ENCODE measurements at places on chromosomes 3 and 15.
A peak's percentile ranks its signal among the peaks of the same experiment; 100 is the strongest.

DNA sequence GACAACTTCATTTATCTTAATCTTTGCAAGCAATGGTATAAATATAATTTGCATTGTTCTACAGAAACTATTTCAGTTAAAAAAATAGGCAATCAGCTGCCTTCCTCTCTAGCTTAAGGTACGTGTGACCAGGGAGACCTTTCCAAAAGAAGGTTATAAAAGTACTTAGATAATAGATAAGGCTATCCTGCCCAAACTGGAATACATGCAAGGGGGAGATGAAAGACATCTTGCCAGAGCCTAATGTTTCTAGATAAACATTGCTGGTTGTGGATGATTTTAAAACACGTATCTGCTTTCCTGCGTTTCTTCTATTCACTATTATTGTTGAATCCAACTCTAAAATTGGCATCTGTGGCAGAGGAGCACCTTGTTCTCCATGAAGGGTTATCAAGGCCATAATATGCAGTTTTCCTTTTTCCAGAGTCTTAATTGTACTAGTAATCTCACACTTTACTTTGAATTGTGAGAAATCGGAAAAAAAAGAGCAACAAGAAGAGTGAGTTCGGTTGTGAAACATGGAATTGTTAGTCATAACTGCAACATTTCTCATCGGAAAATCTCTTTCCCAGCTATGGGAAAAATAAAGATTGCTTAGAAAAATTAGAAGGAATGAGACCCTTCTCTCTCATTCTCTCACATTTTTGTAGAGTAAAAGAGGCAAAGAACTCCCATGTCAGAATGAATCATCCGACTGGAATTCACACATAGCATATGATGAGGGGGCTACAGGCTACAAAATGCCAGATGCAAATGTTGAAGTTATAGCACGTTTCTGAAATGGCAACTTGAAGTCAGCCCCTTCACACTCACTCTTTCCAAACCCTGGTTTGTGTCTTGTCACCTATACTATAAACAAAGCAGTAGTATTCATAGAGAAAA is 936.1 kb upstream of the NR2F2 start:
- no peak for DNase-seq

- DNase-seq = no peak
Observed at GRCh38 chr3:190024912-190025311, 95.8 kb downstream of the P3H2 start.

DNA sequence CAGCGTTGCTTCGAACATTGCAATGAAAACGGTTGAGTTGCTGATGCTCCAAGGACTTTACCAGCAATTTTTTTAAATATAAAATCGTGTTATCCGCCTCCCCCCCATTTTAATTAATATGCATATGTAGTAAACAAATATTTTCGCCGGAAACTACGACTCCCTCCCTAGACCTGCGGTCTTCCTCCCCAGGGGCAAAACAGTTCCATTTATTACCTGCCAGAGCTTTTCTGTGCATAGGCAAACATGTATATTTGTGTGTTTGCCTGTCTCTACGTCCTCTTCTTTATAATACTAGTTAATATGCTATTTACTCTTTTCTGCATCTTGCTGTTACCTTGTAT is 593 bp upstream of the RSL24D1 start:
- DNase-seq = no peak

DNA sequence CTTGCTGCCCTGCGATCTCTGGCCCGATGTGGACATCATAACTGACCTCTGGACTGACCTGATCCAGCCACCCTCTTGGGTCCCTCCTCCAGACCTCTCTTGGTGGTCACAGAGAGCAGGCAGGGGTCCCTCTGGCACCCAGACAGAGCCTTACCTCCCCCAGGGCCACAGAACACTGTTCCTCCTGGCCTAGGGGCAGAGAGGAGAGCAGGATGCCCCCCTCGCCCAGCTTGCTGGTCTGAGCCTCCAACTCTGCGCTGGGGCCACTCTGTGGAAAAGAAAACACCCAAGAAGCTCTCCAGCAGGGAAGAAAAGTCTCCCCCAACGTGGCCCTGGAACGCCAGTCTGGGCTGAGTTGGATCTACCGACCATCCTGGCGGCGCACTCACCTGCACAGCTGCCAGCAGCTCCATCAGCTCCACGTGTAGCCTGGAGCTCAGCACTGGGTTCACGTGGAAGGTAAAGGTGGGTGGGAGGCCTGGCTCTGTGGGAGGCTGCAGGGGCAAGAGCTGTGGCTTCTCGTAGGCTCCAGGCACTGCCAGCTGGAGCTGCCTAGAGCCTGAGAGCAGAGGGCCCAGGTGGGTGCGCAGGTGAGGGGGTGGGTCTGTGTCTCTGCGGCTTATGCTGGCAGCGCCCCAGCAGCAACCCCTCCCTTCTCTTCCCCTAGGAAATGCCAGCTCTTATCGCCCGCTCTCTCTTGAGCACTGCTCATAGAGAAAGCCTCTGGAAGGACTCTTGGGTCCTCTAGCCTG is 6.0 kb downstream of the PLA2G4F start:
- DNase-seq = no peak

DNA sequence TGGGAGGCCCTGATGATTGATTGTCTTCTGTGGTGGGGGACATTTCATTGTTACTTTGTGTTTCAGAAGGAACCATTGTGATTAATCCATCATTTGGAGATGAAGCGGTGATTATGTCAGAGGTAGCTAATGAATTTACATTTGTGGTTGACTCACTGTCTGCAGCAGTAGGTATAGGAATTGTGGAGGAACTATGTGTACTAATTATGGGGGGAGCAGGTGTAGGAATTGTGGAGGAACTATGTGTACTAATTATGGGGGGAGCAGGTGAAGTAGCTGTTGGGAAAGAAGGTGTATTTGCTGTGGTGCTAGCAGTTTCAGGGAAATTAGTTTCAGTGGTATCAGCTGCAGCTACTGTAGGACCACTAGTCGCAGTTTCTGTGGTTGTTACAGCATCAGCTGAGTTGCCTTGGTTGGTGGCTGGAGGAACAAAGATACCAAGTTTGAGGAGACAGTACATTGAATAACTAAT is 6.9 kb downstream of the MUC13 start:
- no peak for DNase-seq

GRCh38 chr3:176932433-176932832 is 264.8 kb downstream of the TBL1XR1 start:
- no peak for DNase-seq

DNA sequence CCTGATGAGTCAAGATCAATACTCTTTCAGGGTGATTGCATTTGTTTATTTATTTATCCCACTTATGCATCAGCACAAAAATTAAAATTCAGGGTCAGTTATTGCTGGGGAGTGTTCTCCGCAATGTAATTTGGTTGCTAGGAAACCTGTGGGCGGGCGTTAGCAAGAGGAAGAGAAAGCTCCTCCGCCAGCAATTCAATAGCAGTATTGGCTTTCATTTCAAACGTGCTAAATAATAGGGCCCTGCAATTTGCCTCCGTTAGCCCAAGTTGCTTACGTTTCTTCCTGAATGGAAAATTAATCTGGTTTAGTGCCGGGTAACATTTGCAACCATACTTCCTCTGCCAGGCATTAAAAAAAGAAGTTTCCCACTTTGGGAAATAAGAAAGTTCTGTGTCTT is 35.5 kb upstream of the PLCL2 start:
- DNase-seq = peak; percentile 73

DNA sequence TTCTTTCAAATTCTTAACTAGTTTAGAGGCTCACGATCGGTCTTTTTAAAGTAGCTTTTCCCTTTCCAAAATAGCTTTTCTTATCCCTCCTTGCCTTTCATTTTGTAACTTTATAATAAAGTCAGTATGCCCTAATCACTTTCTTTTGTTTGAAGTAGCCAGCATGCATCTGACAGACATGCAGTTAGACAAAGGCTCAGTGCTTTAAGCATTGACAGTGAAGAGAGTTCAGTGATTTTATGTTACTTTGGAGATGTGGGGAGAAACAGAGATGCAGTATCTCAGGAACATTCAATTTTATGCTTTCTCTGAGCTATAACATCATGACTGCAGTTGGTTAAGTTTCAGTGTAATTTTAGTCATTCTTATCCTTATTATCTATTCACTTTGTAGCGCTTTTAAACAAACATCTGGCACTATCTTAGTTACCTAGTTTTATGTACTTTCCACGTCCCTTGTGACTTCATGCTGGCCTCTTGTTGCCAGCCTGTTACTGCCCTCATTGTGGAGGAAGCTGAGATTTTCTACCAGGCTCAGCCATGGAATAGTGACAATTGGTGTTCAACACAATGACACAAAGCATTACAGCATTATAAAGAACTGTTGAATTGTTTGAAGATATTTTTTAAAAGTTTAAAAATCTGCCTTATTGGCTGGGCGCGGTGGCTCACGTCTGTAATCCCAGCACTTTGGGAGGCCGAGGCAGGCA is 90.3 kb downstream of the AKAP13 start:
- no peak for DNase-seq

GRCh38 chr3:72068621-72069020 is 283.7 kb upstream of the PROK2 start:
- no peak for DNase-seq

DNA sequence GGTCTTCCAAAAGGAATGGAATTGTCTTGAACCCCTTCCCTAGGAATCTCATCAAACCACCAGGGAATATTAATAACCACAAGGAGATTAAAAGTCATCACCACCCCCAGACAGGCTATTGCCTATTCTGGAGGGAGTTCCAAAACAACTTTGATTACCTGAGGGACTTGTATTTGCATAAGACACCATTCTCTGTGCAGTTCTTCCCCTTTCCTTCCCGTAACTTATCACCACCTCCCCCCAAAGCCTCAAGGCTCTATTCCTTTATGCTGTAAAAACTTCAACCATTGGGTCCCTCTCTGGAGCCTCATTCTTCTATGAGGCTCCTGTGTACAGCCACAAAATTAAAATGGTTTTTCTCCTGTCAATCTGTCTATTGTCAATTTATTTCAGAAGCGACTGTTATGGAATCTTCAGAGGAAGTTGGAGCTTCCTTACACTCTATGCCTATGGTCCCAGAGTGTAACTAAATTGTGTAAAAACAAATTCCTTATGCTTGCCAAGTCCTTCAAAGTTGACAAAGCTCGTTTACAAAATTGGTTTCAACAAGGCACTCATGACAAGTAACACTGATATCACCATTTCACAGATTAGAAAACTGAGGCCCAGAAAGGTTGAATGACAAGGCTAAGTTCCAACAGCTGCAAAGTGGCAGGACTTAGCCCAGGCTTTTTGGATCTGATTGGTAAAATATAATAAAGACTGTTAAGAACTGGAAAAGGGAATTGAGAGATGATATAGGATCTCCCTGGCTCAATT is 68.3 kb upstream of the HERC1 start:
- DNase-seq = no peak

GRCh38 chr3:68999605-69000004 is 13.9 kb downstream of the EOGT start:
- no peak for DNase-seq

DNA sequence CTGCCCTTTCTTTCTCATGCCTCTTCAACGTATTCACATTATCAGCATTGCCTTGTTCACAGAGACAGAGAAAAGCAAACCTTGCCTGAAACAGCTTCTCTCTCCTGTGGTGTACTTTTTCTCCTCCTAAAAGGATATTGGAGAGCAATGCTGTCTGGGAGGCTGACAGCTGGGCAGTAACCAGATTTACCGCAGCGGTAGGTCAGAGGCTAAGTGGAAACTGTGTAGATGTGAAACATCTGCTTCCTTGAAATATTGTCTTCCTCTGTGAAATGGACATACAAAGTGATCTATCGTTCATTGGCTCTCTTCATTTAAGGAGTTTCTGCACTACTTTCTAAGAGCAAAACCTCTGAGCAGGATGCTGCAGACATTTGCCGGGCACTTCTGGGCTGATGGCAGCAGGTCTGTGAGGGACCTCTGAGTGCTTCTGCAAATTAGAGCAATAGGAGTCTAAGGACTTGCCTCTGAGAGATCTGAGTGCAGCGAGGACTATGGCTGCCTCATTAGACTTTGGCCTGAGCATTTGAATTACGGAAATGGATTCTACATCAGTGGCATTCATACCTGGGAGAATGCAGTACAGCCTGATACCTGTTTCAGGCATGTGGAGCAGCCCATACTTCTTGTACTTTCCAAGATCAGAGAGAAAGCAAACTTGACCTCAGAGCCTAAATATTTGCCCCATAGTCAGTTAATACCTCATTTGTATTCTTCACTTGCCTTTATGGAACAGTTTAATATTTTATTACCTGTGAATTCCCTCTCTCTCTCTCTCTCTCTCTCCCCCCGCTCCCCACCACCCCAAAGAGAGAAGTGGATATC is 260.5 kb upstream of the TPRG1 start:
- DNase-seq = no peak

GRCh38 chr3:11591391-11592282 is 52.1 kb downstream of the VGLL4 start:
- no peak for DNase-seq

- DNase-seq = no peak
Observed at GRCh38 chr15:74233851-74234597, 2.1 kb upstream of the CCDC33 start.

DNA sequence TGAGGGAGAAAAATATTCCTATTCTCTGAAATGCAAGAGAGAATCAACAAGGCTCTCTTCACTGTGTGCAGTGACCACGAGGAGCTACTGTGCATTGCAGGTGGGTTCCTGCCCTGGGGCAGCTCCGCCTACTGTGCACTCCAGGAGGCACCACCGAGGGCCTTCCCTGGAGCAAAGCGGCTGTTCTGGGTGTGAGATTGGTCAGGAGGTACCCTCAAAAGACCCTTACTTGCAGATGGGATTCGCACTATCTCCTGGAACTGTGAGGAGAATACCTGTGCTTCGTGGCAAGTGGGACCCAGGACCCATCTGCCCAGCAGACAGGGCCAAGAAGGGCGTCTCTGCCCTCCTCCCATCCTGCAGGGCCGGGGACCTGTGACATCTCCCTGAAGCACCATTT is 68.9 kb downstream of the CYFIP1 start:
- no peak for DNase-seq

DNA sequence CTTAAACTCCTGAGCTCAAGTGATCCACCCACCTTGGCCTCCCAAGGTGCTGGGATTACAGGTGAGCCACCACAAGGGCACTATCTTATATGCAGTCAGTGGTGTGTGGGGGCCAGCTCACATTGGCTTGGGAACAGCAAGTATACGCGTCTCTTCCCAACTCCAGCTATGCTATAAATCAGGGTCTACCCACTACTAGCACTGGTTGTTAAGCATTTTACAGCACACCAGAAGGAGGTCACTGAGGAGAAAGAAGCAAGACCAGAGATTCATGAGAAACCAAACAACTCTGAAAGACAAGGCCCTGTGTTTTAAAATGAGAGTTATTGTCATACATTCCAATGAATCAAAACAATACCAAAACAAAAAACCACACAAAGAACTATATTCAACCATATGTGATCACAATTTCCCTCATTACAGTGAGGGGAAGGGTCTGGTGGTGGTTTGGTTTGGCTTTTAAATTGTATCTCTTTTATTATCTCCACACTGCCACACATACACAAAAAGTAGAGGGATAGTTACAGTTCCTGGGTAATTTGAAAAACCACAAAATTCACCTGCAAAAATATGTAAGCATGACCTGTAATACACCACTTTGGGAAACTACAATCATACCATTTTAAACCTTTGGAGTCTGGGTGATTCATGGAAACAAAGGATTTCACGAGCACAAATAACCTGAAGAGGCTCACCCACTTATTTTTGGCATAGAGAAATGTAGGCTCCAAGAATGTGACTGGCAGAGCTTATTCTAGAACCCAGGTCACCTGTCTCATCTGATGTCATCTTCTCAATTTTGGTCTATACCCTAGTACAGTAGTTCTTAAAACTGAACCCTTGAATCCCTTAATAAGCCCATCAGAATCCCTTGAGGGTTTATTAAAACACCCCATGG is 5.2 kb downstream of the MAGI1 start:
- no peak for DNase-seq

Data from NCI-H1436 treated with DMSO at 0.1 percent for 48 hours (cell line).